Activated CD4-positive, alpha-beta T cell treated with anti-CD3 and anti-CD28 coated beads for 48 hours (primary cell): ENCODE measurements at places on chromosomes 12 and 14.

GRCh38 chr14:95765051-95765450 is 51.1 kb upstream of the TCL1A start:
- no peak for DNase-seq

DNA sequence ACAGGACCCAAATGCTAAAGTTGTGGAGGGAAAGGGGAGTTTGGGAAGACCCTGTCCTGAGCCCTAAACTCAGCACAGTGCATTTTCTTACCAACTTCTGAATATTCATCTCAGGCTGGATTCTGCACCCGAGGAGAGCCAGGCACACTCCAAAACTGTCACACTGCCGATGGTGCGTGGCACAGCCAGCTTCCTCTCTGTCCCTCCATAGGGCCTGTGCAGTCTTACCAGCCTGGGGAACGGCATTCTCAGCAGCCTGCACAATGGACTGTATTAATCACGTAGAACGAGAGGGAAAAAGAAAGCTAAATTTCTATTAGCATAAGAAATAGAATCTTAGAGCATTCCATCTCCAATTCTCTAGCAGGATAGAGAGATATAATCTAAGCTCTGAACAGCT is 71.3 kb upstream of the GPATCH2L start:
- DNase-seq, result no peak

- no peak for DNase-seq
These were observed 25.5 kb downstream of the YEATS4 start for GRCh38 chr12:69385038-69385437.

DNA sequence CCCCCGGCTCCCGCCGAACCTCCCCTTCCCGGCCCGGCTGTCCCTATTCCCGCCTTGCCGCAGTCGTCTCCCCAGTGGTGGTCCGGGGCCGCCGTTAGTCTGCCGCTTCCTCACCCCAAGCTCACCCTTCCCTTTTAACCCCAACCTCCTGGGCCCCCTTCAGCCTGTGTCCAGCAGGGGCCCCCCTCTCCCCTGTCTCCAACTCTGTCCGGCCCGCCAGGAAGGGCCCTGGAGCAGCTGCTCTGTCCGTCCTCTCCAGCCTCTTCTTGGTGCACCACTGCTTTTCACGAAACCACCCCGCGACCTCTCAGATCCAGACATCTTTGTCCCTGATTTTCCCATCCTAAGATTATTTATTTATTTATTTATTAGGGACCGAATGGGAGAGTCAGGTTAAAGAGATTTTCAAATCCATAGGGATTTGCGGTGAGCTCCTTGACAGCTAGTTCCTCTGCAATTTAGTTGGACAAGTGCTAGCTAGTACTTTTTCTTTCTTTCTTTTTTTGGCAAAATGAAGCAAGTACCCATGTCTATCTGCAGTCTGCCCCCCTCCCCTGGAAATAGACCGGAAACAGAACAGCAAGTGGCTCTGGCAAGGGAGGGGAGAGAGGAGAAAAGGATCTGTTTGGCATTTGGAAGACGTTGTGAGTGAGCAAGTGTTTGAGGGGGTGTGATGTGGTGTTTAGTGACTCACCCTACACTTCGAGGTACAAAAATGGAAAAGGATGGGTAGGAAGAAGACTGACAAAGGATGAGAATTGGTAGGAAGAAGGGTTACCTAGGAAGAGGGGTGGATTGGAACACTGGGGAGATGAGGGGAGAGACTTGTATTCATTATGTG is 632 bp downstream of the UBR7 start:
- DNase-seq, result peak; percentile 39

- DNase-seq, result no peak
These were observed 154.0 kb downstream of the SOX5 start for GRCh38 chr12:23795494-23795893.

DNA sequence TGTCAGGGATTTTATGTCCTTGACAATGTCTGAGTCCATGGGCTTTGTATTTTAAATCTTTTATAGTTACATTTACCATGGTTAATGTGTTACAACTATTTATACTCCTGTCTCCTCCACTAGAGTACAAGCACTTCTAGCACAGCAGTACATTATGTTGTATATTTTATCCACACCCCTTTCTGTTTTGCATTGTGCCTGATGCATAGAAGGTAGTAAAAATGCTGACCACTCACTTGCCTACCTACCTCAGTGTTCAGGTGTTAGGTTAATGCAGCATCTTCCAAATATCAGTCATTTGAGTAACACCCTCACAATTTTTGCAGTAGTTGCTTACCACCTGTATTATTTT is 31.1 kb upstream of the SLC38A2 start:
- DNase-seq, result no peak

- peak; percentile 65 for DNase-seq
These were observed 96.7 kb downstream of the RFLNA start for GRCh38 chr12:124391340-124392261.

DNA sequence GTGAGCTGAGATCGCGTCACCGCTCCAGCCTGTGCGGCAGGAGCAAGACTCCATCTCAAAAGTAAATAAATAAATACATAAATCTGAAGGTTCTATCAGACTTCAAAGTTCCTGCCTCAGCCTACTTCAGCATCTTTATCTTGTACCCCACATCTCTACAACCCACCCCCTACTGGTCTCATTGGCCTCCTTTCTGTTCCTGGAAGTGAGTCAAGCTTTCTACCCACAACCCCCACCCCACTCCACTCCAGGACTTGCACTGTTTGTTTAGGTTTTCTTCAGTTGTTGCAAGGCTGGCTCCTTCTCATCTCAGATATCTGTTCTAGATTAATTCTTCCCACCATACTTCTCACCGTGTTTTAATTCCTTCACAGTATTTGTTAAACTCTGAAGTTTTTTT is 714 bp upstream of the PSMC6 start:
- DNase-seq, result peak; percentile 56

DNA sequence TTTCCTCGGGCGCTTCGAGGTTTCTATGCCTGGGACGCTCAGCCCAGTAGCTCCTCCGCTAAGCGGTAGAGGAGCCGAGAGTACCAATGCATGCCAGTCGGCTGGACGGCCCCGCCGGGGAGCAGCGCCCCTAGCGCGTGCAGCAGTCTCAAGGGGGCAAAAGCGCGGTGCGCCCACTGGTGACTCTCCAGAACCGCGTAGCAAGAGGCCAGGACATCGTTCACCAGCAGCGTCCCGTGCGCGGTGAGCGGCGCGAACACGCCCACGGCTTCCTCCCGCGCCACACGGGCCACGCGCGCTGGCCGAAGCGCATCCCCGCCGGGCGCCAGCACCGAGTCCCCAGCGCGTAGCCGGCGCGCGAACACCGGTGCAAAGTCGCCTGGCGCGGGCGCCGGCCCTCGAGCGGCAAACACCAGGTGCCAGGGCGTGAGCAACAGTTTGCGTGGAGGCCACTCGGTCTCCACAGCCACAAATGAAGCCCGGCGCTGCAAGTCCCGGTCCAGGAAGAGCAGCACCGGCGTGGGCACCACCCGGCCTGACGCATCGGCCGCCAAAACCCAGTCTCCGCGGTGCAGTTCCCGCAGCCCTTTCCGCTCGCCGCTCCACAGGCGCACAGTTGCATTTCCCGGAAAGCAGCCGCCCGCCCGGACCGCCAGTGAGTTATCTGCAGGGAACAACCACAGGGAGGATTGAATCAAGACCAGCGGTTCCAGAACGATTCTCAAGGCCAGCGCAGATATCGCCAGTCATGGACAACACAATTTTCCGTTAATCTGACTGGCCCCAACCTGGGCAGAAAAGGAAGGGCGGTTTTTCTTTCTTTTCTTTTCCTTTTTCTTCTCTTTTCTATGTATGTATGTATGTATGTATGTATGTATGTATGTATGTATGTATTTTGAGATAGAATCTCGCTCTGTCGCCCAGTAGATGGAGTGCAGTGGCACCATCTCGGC is 4.5 kb downstream of the DHH start:
- peak; percentile 50 for DNase-seq

DNA sequence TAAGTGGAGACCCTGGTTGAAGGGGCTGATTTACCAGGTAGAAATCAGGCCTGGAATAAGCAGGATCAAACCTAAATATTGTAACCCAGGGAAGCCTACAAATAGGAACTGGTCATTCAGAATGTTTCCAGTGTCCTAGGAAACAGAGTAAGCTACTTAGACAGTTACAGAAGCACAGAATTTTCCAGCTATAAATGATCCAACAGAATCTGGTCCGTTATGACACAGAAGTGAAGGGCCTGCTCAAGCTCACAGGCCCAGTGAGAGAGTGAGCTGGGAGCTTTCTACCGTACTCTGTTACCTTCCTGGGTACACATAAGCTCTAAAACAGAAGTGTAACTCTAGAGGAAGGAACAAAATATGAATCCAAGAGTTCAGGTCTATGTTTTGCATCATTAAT is 119.1 kb downstream of the TTC7B start:
- DNase-seq, result no peak

GRCh38 chr12:15823360-15824128 is 34.4 kb upstream of the EPS8 start:
- no peak for DNase-seq

GRCh38 chr14:92848887-92849286 is 54.8 kb downstream of the GOLGA5 start:
- no peak for DNase-seq

- DNase-seq, result no peak
These were observed 536 bp downstream of the TM7SF3 start for GRCh38 chr12:27013611-27014084.

GRCh38 chr12:121240484-121241101 is 30.7 kb downstream of the P2RX4 start:
- peak; percentile 82 for DNase-seq

DNA sequence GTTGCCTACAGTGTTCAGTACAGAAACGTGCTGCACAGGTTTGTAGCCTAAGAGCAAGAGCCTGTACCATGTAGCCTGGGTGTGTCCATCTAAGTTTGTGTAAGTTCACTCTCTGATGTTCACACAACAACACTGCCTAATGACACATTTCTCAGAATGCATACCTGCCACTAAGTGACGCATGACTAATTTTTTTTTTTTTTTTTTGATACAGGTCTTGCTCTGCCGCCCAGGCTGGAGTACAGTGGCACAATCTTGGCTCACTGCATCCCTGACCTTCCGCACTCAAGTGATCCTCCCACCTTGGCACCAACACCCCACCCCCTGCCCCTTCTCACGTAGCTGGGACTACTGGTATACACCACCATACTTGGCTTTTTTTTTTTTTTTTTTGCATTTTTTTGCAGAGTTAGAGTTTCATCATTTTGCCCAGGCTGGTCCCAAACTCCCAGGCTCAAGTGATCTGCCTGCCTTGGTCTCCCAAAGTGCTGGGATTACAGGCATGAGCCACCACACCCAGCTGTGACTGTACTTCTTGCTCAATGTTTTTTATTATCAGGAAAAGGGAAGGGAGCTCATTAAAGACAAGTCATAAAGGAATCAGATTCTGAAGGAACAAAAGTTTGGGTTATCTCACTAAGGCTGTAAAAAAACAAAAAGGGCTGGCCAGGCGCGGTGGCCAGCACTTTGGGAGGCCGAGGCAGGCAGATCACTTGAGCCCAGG is 10.0 kb upstream of the CDC42BPB start:
- no peak for DNase-seq

DNA sequence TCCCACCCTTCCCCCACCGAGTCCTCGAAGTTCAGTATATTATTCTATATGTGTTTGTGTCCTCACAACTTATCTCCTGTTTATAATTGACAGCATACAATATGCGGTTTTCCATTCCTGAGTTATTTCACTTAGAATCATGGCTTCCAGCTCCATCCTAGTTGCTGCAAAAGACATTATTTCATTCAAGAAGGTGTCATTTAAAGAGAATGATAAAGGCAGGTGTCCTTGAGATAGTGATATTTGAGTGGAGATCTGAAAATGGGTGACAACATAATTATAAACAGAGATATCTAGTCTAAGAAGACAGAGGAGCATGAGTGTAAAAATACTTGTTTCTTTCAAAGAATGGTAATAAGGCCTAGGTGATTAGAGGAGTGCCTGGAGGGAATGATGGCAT is 876.8 kb downstream of the SLC6A15 start:
- no peak for DNase-seq

- DNase-seq, result no peak
These were observed 95.2 kb downstream of the KCNA5 start for GRCh38 chr12:5138845-5139244.

DNA sequence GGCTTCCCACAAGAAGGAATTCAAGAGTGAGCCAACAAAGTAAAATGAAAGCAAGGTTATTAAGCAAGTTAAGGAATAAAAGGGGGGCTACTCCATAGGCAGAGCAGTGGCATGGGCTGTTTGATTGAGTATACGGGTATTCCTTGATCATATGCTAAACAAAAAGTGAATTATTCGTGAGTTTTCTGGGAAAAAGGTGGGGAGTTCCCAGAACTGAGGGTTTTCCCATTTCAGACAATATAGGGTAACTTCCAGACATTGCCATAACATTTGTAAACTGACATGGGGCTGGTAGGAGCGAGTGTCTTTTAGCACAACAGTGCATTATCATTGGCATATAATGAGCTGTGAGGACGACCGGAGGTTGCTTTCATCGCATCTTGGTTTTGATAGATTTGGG is 2.0 kb upstream of the BCL2L14 start:
- DNase-seq, result no peak

- DNase-seq, result no peak
These were observed 25.0 kb upstream of the GALNT9 start for GRCh38 chr12:132354211-132354981.

- peak; percentile 72 for DNase-seq
These were observed 790 bp downstream of the SSH1 start for GRCh38 chr12:108856428-108857157.

GRCh38 chr12:26046906-26047305 is 77.9 kb downstream of the BHLHE41 start:
- no peak for DNase-seq

DNA sequence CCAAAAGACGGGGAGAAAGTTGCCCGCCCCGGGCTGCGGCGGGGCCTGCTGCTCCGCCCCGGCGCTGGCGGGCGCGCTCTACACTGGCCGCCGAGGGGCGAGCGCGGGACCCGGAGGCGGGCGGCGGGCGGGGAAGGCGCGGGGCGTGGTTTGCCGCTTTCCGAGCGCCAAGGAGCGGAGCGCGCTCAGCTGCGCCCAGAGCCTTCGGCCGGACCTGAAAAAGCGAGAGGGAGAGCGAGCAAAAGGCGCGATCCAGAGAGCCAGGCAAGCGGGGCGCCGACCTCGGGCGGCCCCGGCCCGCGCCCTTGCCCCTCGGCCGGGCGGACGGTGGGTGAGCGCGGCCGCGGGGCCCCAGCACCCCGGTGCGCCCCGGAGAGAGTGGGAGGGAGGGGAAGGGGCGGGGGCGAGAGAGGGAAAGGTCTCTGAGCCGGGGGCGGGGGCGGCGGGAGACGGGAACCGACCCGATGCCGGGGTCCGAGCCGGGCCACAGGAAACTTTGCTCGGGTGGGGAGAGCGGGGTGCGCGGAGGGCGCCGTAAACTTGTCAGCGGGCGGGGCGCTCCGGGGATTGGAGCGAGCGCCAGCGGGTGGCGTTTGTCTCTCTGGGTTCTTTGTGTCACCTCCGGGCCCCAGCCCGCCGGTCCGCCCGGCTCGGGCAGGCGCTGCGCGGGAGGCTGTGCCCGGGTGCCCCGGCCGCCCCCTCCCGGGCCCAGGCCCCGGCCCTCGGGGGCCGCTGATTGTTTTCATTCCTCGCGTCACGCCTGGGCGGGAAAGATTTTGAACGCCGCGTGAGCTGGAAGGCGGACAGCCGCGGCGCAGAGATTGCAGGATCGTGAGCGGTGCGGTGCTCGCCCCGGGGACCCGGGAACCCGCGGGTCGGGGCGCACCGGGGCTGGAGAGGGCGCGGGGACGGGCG is at the start of gene SYNE2:
Gene SYNE2 (plus strand): TSS at position 188 of the 915 bp plus-strand sequence. CDS start 56,145 bp downstream, outside the sequence.
- peak; percentile 85 for DNase-seq
